ENCODE measurements at places on chromosomes 2 and 18.
A peak's percentile ranks its signal among the peaks of the same experiment; 100 is the strongest.

- DNase-seq, result no peak
Measured at GRCh38 chr2:117738991-117739839, 75.3 kb upstream of the DDX18 start.

DNA sequence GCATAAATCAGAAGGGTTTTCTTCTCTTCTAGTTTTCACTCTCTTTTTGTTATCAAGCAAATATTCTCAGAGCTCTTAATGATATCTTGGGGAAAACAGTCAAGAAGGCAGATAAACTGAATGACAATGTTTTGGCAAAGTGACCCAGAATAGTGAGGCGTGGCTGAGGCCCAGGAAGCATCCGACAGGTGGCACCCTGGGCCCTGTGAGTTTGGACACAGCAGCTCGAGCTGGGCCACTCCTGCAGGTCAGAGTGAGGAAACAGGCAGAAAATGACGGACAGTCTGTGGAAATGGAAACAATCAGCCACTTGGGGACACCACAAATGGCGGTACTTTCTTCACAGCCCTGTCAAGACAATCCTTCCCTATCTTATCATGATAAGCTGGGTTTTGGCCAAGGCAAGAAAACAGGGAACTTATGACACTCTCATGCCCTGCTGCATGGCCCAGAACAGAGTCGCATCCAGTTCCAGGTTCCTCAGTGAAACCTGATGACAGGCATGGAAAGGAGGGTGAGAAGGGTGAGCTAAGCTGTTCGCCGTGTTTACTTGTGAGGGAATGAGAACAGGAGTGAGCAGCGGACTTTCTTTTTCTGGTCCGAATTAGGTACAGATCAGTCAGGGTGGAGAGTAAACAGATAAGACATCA lies 32.1 kb downstream of the MRPL44 start:
- no peak for DNase-seq

DNA sequence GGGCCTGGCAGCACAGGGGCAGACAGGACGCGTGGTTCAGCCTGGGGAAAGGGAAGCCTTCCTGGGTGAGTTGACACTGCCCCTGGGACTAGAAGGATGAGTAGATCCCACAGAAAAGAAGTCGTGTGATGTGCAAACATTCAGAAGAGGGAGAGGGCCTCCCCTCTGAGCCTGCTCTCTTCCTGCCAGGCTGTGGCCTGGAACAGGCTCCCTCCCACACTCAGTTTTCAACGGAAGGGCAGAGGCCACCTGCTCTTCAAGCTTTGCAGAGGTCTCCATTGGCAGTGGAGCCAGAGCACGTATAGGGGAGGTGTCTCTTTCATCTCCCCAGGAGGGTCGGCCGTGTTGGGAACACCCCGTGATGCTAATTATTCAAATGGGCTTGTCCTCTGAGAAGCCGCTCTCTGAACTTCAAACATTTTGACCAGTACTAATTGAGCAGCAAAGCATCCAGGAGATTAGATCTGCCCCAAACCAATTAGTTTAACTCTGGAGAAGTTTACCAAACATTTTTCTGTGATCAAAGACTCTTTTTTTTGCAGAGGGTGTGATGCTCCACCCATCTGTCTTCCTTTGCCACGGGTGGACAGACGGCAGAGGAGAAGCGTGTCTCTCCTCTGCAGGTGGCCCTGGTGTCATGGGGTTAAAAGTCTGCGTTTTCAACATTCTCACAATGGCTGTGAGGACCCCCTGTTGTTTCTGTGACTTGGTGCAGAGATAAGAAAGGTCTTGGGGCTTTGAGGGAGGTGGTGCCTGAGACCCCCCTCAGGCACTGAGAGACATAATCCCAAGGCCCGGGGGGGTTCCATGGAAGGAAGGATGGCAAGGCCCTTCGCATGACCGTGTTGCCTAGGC lies 29.5 kb upstream of the ODC1 start:
- no peak for DNase-seq

DNA sequence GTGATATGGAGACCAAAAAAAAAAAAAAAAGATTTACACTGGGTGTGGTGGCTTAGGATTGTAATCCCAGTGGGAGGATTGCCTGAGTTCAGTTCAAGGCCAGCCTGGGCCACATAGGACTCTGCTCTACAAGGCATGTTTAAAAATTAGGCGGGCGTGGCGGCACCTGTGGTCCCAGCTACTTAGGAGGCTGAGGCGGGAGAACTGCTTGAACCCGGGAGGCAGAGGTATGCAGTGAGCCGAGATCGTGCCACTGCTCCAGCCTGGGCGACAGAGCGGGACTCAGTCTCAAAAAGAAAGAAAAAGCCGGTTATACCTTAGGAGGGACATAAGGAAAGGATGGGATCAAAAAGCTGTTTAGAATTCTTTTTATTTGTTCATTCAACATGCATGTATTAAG lies 707 bp upstream of the SPDYA start:
- no peak for DNase-seq

- no peak for DNase-seq
Measured at GRCh38 chr18:59429608-59430007, 70.5 kb upstream of the LMAN1 start.

GRCh38 chr2:219995991-219996765 lies 368.7 kb downstream of the SLC4A3 start:
- no peak for DNase-seq

DNA sequence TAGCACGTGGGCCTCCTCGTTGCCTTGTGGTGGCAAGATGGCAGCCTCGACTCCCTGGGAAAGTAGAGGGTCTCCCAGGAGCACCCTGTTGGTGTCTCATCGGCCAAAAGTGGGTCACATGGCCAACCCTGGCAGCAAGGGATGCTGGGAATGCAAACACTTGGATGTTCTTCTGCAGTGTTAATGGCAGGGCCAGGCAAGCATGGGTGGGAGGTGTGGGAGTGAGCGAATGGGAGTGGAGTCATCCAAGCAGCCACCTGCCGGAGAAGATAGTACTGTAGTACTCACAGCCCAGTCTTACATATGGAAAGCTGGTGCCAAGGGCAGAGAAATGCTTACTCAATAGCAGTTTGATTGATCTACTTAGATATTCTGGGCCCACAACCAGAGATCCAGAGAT lies 122.2 kb downstream of the INHBB start:
- no peak for DNase-seq

DNA sequence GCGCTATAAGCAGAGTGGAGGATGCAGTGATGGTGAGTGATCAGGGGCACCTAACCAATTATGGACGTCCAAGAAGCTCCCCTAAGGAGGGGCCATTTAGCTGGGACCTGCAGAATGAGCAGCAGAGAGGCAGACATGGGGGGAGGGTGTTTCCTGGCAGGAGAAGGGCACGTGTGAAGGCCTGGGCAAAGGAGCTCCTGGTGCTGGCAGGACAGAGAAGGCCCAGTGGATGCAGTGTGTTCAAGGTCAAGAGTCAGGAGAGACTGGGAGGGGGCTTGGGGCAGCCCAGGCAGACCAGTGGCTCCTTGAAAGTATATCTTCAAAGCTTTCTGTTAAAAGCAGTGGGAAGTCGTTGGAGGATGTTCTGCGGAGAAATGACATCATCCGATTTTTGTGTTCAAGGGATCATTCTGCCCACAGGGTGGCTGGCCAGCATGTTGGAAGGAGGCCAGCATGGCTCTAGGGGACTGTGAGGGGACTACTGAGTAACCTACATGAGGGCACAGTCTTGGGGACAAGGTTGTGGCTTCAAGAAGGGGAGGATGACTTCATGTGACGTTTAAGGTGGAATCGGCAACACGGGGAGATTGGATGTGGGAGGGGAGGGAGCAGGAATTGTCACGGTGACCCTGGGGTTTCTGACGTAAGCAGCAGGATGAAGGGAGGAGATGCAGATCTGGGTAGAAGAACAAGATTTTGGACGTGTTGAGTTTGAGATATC lies 9.0 kb upstream of the CIB4 start:
- no peak for DNase-seq

DNA sequence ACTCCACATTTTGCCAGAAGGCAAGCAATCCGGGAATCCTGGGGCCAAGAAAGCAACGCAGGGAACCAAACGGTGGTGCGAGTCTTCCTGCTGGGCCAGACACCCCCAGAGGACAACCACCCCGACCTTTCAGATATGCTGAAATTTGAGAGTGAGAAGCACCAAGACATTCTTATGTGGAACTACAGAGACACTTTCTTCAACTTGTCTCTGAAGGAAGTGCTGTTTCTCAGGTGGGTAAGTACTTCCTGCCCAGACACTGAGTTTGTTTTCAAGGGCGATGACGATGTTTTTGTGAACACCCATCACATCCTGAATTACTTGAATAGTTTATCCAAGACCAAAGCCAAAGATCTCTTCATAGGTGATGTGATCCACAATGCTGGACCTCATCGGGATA lies 26.8 kb downstream of the B3GNT2 start:
- DNase-seq, result no peak

GRCh38 chr18:34493566-34494358 lies 216.3 kb upstream of the DTNA start:
- DNase-seq, result no peak

DNA sequence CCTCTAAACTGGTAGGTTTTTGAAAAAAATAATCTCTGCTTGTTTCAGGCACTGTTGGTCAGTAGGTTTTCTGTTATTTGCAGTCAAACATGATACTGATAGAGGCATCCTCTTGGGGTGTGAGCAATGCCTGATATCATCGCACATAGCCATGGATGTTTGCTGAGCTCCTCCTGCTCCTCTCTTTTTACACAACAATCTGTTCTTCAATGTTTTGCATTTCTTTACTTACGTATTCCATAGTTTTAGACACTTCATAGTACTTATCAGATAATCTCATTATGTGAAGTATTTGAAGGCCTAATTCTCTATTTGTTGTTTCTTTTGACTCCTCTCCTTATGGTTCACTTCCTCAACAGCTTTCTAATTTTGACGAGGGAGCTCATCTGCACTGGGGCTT lies 23.0 kb upstream of the HS6ST1 start:
- no peak for DNase-seq

DNA sequence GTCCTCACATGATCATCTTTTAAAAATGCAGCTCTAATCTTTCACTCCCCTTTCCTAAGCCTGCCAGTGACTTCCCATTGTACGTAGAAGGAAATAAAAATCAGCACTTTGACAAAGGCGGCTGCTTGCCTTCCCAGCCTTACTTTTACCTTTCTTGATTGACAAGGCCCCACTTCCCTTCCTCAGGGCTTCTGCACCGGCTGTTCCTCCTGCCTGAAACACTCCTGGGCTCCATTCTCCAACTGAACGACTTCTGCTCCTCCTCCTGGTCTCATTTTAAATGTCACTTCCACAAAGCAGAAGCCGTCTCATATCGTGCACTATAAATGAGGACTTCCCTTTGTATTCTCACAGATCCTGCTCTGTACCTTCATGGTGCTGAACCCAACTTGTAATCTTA lies 56.1 kb downstream of the OSBPL6 start:
- no peak for DNase-seq

GRCh38 chr2:168939918-168940317 lies 38.8 kb downstream of the G6PC2 start:
- DNase-seq, result no peak

DNA sequence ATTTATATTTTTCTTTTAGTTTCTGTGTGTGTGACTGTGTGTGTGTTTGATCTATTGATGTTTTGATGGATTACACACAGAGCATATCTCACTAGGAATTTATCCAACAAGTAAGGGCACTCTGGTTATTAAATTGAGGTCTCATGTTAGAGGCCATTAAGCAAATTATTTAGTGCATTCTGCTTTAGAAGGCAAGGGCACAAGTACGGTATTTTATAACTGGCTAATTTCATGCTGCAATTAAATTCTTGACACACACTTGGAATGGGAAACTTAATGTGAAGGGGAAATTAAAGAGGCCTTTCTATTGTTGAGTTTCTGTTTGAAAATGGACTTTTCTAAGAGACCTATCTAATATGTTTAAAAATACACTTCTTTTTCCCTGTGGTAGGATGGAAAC lies 25.8 kb downstream of the NYAP2 start:
- no peak for DNase-seq

DNA sequence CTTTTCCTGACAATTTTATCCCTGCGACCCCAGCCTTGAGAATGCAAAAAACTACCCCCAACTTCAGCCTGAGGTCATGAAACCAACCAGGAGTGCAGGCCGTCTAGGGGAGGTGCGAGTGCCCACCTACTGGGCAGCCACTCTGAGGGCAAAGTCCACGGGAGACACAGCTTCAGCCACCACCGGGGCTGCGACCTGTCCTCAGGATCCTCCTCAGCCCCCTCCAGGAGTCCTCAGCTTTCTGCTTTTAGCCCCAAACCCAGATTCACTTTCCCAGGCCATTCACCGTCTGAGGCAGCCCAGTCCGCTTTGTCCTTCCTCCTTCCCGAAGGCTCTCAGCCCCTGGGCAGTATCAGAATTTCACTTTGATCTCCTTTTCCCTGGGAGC lies 210.2 kb upstream of the TNP1 start:
- DNase-seq, result no peak

DNA sequence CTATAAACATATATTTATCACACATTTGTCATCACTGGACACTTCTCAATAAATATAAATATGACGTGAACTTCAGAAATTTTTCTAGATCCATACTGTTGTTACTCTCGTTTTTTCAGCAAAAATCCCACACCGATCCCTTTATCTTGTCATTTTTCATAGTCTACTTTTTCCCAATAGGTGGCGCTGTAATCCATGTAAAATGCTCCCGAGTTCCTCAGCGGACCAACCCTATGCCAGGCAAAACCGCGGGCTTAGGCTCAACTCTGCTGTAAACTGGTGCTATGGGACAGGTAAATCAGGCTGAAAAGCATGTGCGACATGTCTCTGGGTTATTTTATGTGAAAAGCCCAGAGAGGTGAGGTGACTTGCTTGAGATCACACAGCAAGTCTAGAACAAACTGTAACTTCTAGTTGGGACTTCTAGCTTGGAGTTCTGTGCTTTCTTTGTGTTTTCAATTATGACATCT lies 104.0 kb downstream of the COBLL1 start:
- DNase-seq, result peak; percentile 74

DNA sequence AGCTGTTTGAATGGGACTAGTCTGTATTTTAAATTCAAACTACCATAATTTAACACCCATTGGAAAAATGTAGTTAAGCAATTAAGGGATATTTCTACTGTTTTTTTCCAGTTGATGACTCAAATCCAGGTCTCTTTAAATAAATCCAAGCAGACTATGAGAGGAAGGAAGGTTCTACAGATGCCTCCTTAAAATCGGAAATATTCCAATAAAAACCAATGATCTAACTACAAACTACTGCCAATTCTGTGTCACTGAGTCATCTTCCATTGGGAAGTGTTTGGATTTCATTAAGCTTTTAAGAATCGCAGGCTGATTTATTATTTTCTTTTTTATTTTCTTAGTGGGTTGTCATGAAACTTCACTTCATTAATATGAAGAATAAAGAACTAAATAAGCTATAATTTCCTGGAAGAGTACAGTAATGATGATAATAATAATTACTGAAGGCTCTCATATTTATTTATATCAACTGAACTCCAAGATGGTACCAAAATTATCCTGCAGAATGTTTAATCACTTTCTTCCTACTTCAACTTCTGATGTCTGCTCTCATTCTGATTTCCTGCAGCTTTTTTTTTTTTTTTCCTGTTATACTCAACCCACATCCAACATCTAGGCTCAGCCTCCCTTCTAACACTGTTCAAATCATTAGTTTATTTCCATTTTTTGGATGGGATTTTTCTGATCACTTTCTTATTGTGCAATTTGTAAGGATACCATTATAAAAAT lies 166.3 kb upstream of the FN1 start:
- DNase-seq, result no peak
